ENCODE measurements at places on chromosomes 16 and 17.

- peaks cover 8% of the 10 kb centered on the region for H3K27me3 ChIP-seq
- H3K4me1 ChIP-seq: peaks cover 68% of the 10 kb centered on the region
- H3K36me3 ChIP-seq: peaks cover 4% of the 10 kb centered on the region
- H3K27ac ChIP-seq: no peak overlapping the region
- DNase-seq: no peak
These were observed 10.0 kb downstream of the LDHD start for GRCh38 chr16:75106351-75107274.

DNA sequence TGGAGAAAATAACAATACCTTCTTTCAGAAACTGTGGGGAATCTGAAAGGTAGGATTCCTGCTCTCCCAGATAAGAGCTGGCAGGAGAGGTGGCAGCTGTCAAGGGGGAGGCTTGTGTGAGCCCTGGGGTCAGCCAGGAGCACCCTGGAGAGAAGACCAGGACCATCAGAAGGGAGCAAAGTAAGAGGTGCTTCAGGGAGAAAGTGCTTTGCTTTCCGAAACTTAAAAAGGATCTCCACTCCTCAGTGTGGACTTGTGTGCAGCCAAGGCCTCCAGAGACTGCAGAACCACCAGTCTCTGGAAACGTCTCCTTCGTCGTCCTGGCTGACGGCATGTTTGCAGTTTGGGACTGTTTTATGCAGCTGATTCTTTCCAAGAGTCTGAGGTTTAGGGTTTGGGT is 13.7 kb upstream of the SOX9 start:
- no peaks in the 10 kb centered on the region for H3K4me1 ChIP-seq
- H3K27me3 ChIP-seq: no peaks in the 10 kb centered on the region
- no peak overlapping the region for H3K27ac ChIP-seq
- DNase-seq: no peak

GRCh38 chr16:2856686-2857450 is 1.1 kb downstream of the PRSS22 start:
- H3K27ac ChIP-seq: peak overlapping the region; percentile 70
- no peak overlapping the region for H3K4me3 ChIP-seq
- no peak for DNase-seq
- H3K27me3 ChIP-seq: peaks cover 64% of the 10 kb centered on the region
- peaks cover 4% of the 10 kb centered on the region for H3K36me3 ChIP-seq

DNA sequence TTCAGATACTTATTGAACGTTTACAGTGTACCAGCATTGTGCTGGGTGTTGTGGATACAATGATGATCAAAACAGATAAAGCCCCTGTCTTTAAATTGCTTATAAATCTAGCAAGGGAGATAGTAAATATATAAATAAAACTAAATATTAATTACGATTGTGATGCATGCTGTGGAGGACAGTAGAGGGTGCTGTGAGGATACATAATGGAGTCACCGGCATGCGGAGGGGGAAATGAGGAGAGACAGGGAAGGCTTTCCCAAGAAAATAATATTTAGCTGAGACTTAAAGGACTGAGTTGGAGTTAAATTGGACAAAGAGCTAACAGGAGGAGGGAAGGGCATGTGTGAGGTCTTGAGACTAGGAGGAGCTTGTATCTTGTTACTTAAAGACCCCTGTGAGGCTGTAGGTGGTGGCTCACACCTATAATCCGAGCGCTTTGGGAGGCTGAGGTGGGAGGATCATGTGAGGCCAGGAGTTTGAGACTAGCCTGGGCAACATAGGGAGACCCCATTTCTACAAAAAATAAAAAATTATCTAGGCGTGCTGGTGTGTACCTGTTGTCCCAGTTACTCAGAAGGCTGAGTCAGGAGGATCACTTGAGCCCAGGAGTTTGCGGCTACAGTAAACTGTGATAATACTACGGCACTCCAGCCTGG is 2.4 kb downstream of the DHRS7B start:
- H3K36me3 ChIP-seq: peaks cover 17% of the 10 kb centered on the region
- peaks cover 37% of the 10 kb centered on the region for H3K4me1 ChIP-seq
- H3K4me3 ChIP-seq: peak overlapping the region; percentile 62
- no peak for DNase-seq

DNA sequence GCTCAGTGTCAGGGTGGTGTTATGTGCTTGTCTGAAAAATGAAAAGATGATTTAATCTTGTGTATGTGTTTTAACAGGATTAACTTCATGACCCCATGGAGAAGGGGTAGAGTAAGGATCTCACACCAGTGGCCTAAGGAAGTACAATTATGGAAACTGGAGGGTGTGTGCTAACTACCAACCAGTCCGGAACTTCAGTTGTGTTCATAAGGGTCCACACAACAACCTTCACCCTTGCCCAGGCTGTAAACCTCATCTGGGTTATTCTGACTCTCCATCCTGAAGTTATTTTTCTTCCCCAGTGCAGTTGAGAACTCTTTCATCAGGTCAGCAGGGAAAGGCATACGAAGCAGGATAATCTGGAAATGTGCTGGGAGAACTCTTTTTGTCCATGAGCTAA is 158.9 kb downstream of the MAP2K6 start:
- H3K36me3 ChIP-seq: no peaks in the 10 kb centered on the region
- DNase-seq: no peak
- no peak overlapping the region for H3K27ac ChIP-seq
- H3K4me1 ChIP-seq: peaks cover 4% of the 10 kb centered on the region

DNA sequence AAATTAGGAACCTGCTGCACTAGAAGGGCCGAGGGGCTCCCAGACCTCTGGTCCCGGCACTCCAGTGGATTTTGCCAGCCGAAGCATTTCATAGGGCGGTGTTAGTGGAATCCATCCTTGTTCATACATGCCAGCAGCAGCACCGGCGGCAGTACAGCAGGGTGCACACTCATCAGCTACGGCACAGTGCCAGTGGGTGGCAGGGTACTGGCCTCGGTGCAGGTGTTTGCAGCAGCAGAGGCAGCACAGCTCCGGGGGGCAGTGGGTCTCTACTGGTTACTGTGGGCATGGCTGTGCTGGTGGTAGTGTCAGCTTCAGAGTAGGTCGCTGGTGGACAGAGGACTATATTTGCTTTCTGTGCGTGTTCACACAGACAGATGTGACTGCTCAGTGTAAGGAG is 985.7 kb downstream of the CDH8 start:
- H3K36me3 ChIP-seq: no peaks in the 10 kb centered on the region
- no peak overlapping the region for H3K4me3 ChIP-seq
- no peak overlapping the region for H3K27ac ChIP-seq
- H3K27me3 ChIP-seq: no peaks in the 10 kb centered on the region

DNA sequence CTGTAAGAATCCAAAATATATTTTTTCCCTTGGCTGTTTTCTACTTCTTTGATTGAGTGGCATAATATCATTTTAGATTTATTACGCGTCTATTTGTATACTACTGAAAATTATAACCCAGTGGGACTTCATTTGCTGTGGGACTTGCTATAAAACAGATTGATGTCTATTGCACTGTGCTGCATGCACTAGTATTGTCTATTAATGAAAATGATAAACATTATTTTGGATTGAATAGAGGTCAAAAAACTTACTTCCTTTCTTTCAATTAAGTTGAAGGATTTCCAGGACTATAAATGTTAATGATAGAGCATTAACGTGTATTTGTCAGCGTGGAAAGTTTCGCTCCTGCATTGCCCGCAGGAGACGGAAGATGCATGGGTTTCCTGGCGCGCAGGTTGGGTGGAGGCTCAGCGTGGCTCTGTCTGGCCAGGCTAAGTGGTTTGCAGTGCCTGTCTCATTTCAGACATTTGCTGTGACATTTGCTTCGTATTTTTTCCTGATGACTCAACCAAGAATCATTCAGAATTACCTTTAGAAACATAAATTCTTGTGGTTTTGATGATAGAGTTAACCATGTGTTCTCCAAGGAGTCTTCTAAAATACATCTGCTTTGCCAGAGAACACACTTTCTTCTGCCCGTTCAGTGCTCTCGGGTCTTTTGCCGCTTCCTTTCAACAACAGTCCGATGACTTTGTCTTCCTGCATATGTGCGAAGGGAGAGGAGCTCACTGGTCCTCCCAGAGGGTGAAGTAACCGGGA is 216.7 kb downstream of the RPTOR start:
- DNase-seq: peak; percentile 77
- peaks cover 90% of the 10 kb centered on the region for H3K4me1 ChIP-seq
- H3K36me3 ChIP-seq: peaks cover 45% of the 10 kb centered on the region
- H3K27ac ChIP-seq: peak overlapping the region; percentile 98
- no peaks in the 10 kb centered on the region for H3K27me3 ChIP-seq
- peak overlapping the region; percentile 57 for H3K4me3 ChIP-seq

DNA sequence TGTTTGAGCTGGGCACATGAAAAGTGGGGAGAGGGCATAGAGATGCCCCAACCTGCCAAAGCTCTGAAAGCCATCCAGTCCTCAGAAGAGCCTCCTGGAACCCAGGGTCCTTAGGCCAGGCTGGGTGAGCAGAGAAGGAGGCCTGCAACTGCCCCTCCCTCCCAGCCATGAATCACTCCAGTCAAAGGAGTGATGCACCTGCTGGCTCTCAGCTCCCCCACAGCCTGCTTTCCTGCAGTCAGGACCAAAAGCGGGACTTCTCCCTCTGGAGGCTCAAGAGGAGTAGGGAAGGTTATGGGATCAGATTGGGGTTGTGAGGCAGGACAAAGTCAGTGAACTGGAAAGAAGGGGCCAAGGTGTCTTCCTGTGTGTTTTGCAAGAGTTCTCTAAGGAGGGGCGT is 145.6 kb downstream of the TMEM132E start:
- DNase-seq: no peak
- H3K4me3 ChIP-seq: no peak overlapping the region
- H3K27me3 ChIP-seq: peaks cover 26% of the 10 kb centered on the region

DNA sequence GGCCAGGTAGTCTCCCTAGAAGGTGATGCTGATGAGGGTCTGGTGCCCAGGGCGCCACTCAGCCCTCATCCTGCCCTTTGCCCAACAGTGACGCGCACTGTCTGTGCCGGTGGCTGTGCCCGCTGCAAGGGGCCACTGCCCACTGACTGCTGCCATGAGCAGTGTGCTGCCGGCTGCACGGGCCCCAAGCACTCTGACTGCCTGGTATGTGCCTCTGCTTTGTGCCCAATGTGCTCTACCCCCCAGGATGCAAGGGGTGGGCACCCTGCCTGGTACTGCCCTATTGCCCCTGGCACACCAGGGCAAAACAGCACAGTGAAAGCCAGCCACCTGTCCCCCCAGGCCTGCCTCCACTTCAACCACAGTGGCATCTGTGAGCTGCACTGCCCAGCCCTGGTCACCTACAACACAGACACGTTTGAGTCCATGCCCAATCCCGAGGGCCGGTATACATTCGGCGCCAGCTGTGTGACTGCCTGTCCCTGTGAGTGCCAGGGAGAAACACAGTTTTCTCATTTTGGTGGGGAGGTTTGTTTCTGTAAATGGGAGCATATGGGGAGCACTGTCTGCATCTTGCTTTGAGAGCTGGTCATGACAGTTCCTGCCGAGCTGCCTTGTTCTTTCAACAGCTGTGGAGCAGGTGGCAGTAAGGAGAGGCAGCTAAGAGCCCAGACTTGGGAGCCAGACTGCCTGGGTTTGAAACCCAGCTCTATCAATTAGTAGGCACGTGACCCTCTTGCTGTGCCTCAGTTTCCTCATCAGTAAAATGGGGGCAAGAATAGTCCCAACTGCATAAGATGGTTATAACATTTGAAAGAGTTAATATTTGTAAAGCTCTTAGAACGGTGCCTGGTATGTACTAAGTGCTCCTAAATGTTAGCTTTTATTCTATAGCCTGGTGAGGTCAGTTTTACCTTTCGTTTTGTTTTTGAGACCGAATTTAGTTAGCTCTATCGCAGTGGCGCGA is 10.4 kb downstream of the ERBB2 start:
- H3K27ac ChIP-seq: peak overlapping the region; percentile 58
- DNase-seq: no peak
- peaks cover 35% of the 10 kb centered on the region for H3K4me1 ChIP-seq
- H3K27me3 ChIP-seq: peaks cover 21% of the 10 kb centered on the region
- H3K36me3 ChIP-seq: no peaks in the 10 kb centered on the region

DNA sequence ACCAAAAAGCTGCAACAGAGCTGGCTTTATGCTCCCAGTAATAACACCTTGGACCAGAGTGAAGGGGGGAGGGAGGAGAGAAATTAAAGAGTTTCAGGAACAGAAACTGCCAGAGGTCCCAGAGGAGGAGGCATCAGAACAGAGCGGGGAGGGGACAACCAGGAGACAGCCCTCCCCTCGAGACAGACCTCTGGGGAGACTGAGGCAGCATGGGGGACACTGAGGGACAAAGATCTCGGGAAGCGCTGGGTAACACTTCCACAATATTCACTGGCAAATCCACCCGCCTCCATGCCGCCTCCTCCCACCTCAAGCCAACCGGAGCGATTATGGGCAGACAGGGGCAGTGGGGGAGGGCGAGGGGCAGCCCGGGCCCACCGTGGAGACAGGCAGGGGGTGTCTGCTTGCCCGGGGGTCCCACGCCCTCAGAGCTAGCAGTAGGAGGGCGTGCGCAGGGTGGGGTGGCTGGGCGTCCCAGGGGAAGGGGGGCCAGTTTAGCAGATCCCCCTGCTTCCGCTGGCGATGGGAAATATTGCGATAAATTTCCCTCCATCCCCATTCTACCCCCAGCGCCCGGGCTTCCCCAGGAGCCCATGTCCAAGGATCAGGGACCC is 1.2 kb downstream of the PCGF2 start:
- H3K36me3 ChIP-seq: peaks cover 3% of the 10 kb centered on the region
- peaks cover 54% of the 10 kb centered on the region for H3K4me1 ChIP-seq
- no peak for DNase-seq
- H3K27me3 ChIP-seq: peaks cover 97% of the 10 kb centered on the region

GRCh38 chr16:86044241-86044671 is 145.3 kb downstream of the IRF8 start:
- peaks cover 13% of the 10 kb centered on the region for H3K4me1 ChIP-seq
- no peak overlapping the region for H3K4me3 ChIP-seq
- peak; percentile 54 for DNase-seq
- H3K36me3 ChIP-seq: no peaks in the 10 kb centered on the region
- peaks cover 73% of the 10 kb centered on the region for H3K27me3 ChIP-seq

GRCh38 chr16:88403794-88404581 is 21.2 kb downstream of the ZNF469 start:
- H3K27me3 ChIP-seq: no peaks in the 10 kb centered on the region
- H3K27ac ChIP-seq: no peak overlapping the region
- no peak overlapping the region for H3K4me3 ChIP-seq

GRCh38 chr17:43456029-43456428 is 27.7 kb upstream of the DHX8 start:
- no peak overlapping the region for H3K27ac ChIP-seq
- peaks cover 12% of the 10 kb centered on the region for H3K27me3 ChIP-seq

DNA sequence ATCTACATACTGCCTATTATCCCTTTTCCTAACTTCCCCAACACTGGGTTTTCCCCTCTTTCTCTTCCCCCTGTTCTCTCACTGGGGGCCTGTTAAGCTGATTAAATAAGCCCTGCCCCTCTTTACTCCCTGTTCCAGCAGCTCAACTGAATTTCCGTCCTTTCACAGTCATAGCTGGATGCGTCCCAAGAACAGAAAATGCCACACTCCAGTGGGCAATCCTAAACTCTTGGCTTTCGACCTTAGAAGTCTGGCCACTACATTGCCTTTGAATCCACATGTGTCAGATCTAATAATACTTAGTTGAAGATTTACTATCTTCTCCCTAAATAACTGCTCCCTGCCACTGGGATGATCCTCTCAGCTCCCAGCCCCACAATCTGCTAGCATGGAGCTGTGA is 34.5 kb downstream of the KCNJ16 start:
- H3K36me3 ChIP-seq: no peaks in the 10 kb centered on the region
- no peaks in the 10 kb centered on the region for H3K4me1 ChIP-seq
- H3K4me3 ChIP-seq: no peak overlapping the region
- no peaks in the 10 kb centered on the region for H3K27me3 ChIP-seq

- peak overlapping the region; percentile 45 for H3K27ac ChIP-seq
- no peak for DNase-seq
- H3K36me3 ChIP-seq: peaks cover 10% of the 10 kb centered on the region
- peaks cover 57% of the 10 kb centered on the region for H3K27me3 ChIP-seq
- H3K4me1 ChIP-seq: peaks cover 40% of the 10 kb centered on the region
These were observed 795 bp upstream of the PAQR4 start for GRCh38 chr16:2968368-2968737.

Measured in activated naive CD4-positive, alpha-beta T cell treated with anti-CD3 and anti-CD28 coated beads, Interleukin-2, amount 10 ng/mL, durations not matched to agents 7 days and 5 days (primary cell).